ENCODE measurements at places on chromosomes 4 and X.

DNA sequence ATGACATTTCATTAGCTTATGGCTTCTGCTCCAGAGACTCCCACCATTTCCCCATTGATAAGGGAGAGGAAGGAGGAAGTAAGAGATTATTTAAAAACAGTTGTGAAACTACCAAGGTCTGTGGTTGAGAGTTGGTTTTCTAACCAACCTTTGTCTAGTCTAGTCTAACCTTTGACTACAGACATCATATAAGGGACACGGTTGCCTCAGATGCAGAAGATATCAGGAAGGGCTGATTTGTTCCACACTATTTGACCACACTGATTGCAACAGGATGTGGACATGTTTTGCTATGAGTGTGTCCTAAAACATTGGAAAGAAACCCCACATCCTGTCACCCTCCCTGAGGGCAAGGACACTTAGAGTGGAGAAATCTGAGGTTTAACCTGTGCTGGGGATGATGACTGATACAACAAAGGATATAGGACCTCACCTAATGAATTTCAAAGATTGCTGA, 53.0 kb downstream of the COQ2 start:
- DNase-seq: no peak

DNA sequence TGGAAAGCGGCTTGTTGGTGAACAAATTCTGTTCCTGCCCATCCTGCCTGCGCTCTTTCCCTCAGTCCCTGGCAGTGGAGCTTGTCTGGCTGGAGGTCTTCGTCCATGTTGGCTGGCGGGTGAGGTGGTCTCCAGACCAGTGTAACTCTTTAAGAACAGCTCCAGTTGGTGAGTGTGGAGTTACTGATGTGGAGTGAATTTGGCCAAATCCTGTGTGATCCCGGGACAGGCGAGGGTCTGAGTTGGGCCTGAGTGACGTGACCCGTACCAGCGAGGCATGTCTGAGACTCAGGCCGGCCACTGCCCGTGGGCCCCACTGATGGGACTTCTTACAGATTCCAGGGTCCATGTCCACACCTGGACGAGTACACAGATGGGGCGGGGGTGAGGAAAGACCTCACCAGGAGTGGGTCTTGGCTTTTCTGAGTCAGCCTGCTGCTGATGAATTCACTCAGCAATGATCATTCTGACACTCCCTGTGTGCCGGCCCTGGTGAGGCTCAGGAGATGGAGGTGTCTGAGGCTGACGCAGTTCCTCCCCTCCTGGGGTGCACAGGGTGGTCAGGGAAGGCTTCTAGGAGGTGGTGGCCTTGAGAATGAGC, 45.5 kb downstream of the PSAPL1 start:
- no peak for DNase-seq

DNA sequence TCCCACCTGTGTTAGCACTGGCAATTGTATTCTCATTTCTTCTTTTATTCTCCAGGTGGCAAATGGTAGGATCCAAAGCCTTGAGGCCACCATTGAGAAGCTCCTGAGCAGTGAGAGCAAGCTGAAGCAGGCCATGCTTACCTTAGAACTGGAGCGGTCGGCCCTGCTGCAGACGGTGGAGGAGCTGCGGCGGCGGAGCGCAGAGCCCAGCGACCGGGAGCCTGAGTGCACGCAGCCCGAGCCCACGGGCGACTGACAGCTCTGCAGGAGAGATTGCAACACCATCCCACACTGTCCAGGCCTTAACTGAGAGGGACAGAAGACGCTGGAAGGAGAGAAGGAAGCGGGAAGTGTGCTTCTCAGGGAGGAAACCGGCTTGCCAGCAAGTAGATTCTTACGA, 176.9 kb downstream of the PTTG2 start:
- DNase-seq: no peak

DNA sequence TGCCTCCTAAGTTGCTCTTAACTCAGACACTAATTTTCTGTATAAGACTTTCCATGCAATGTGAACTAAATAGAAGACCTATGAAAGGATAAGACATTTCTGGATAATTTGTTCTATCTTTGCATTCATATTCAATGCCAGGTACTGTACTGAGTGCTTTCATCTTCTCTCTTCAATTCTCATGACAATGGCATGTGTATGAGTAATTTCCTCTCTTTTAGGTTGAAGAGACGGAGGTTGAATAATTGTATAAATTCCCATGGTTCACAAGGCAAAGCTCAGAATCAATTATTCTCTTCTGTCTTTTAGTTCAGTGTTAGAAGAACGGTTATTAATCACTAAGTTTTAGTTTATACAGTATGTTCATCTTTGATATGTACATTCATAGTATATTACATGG, 29.3 kb upstream of the CFAP299 start:
- no peak for DNase-seq

DNA sequence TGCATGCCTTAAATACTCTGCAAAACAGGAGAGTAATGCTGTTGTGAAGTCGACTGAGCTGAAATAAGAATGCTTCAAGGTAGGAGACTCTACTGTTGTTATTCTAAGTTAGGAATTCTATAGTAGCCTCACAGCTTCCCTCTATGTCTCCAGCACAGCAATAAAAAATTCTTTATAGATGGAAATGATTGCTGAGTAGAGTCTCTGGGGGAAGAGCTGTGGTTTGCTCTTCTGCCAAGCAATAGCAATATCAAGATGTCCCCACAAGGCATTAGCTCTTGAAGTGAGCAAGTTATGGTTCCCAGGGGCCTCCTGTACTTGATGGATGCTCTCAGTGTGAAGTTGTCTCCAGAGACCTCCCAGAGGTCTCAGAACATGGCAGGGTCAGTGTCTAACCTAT, 880.6 kb upstream of the FRG1 start:
- DNase-seq: no peak

DNA sequence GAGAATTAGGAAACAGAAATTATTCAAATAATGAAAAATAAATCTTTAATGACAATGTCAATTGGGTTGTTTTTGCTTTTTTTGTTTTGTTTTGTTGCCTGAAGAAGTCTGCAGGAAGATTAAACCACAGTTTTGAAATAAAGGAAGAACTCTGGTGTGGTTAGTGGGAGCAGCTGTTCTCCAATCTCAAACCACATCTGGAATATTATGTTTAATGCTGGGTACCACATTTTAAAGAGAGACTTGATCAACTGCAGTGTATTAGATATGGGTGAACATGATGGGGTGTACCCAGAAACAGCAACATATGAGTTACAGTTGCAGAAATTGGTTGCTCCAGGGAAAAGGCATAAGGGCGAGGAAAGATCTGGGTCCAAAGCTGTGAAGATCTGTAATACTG, 171.2 kb upstream of the RPL34 start:
- no peak for DNase-seq

DNA sequence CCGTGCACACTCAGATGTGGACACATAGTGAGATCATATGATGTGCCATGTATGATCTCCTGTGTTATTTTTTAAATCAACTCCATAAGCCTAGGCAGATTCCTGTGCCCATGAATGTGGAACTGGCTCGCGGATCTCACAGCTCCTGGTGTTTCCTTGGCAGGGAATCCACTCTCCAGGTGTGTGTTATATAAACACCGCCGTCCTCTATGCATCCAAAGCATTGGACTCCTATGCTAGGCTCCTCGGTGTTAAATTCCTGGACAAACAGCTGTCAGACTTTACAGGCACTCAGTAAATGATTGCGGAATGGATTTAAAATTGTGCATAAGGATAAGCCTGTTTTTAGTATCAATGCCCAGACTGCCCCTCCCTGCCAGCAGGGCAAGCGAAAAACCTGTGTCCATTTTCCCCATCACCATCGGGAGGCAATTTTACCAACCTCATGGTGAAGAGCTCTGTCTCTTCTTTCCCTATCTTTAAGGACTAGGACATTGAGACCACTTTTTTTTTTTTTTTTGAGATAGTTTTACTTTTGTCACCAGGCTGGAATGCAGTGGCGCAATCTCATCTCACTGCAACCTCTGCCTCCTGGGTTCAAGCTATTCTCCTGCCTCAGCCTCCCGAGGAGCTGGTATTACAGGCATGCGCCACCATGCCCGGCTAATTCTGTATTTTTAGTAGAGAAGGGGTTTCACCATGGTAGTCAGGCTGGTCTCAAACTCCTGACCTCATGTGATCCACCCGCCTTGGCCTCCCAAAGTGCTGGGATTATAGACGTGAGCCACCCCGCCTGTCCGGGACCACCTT, 23.6 kb upstream of the GPR78 start:
- no peak for DNase-seq

- DNase-seq: no peak
These were observed 14.6 kb downstream of the DGKQ start for GRCh38 chr4:958696-959337.

GRCh38 chr4:99710020-99710419, 52.4 kb upstream of the C4orf54 start:
- no peak for DNase-seq

- DNase-seq: no peak
These were observed 526.7 kb downstream of the PCDH7 start for GRCh38 chr4:31246856-31247255.

DNA sequence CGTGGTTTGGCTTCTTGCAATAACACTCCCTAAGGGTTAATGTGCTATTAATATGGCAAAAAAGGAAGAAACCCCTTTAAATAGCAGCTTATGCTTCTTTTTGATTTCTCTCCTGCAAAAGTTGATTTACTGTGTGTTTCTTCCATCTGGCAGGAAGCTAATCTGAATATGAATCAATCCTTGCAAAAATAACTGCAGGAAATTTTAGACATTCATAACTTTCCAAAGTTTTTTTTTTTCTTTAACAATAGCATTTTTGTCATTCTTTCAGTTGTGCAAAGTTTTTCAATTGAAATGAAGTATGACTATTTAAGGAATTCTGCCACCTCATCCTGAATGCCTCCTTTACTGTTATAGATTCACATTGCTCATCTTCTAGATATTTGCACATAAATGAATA, 115.6 kb downstream of the SPANXA1 start:
- DNase-seq: no peak

DNA sequence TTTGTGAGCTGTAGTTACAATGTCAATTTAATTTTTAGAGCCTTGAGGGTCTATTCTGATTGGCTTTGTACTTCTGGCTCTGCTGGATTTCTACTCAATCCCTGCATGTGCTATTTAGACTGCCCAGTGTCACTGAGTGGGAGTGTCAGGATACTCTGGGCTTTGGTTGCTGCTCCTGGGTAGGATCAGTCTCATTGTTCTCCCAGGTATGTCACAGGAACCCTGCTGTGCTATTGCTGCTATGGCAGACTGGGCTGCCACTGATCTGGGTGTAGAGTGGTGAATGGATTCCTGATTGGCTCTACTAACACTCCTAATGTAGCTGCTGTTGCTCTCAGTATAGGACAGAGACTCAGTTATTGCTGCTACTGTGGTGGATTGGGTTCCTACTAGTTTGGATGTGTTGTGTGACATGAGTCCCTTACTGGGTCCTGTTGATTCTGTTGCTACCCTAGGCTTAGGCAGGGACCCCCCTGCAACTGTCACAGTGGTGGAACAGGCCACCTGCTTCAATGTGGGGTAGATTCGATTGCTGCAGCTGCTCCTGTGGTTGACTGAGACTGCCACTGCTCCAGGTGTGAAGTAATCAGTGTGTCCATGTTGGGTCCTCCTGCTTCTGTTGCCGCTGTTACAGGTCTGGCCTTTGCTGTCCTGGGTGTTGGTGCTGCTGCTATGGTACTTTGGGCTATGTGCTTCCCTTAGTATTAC, 707.8 kb upstream of the AMOT start:
- no peak for DNase-seq

DNA sequence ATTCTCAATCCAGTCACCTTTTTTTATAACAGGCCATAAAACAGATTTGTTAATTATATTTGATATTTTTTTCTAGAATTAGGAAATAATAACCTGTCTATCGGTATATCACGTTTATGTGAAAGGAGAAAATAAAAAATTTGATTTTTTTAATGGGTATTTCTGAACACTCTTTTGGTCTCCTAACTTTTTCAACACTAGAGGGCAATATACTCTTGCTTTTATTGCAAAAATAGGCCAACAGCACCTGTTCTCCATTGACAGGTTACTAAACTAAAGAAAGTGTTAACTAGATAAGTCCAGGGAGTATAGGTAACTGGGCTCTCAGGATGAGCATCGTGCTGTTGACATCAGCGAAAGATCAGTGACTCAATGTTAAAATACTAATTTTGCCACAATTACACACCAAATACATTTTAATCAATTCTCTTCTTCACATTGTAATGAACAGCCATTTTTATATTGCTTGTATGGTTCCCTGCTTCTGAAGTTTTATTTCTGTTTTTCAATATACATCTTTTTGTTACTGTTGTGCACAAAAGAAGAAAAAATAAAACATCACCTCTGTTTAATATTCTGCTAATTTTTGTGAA, 22.8 kb downstream of the NDST4 start:
- no peak for DNase-seq

DNA sequence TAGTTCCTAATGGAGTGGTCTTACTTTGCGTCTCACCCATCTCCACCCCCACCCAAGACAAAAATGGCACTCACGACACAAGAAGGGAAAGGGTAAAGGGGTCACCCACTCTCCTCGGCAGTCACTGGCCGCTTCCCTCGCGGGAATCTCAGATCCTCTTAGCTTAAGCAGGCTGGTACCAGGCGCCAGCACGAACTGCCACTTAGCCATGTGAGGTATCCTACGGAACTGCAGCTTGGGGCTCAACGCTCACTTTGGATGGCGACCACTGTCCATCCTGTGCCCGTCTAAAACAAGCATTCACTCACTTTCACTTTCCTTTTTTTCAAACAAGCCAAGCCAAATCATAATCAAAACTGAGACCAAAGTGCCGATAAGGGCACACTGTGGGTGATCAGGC, 14.6 kb upstream of the MAGIX start:
- no peak for DNase-seq

DNA sequence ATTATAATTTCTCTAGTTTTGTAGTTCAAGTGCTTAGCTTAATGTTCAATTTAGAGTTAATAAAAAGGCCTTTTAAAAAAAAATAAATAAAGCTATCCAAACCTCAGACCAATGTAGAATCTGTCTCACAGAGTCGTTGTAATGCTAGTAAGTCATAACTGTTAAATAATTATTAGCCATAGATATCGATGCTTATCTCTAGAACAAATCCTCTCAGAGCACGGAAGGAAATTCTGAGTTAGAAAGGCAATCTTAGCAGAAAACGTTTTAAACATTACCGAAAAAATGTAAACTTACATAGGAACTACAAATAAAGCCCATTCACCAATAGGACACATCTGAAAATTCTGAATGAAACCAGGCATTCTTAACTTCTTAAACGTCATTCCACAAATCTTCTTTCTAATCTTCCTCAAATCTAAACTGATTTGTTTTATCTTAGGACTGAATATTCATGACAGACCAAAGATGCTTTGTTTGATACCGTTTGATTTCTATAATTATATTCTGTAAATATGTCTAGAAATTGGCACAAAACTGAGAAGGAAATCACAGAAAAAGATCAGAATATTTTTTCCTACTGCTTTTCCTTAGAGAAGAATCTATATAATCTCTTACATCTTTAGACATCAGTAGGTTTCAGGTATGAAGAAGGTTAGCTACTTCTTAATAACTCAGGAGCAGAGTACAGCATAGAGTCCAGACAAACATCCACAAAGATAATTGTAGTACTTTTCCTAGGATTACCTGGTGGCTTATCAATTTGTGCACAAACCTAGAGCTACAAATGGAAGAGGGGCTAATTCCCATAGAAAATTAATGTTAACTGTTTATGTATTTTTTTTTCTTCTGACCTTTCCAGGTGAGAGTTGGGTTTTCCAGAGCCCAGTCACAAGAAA, 140.7 kb downstream of the BTC start:
- no peak for DNase-seq
